Fibroblast of villous mesenchyme (primary cell): ENCODE measurements at places on chromosomes 5 and 9. TPM values are rescaled to one million over a fixed set of nuclear protein-coding genes. Genes with fewer than 3 reads are reported as not detected.

The DMRTA1 gene
- 0.32 and 0.86 TPM in 2 replicates for total RNA-seq

The EQTN gene
- total RNA-seq, result not detected in 2 replicates

GRCh38 chr5:909086-909485 is 16.4 kb downstream of the TRIP13 start:
- DNase-seq, result no peak

The WDR70 gene
- 23.5 and 29.4 TPM in 2 replicates for total RNA-seq

- DNase-seq, result no peak
Observed at GRCh38 chr5:170591054-170591453, 87.2 kb downstream of the KCNIP1 start.

The PDCD1LG2 gene
- total RNA-seq, result 31.6 and 59.6 TPM in 2 replicates

- DNase-seq, result peak; percentile 1
Observed at GRCh38 chr5:42518595-42519221, 95.5 kb downstream of the GHR start.

DNA sequence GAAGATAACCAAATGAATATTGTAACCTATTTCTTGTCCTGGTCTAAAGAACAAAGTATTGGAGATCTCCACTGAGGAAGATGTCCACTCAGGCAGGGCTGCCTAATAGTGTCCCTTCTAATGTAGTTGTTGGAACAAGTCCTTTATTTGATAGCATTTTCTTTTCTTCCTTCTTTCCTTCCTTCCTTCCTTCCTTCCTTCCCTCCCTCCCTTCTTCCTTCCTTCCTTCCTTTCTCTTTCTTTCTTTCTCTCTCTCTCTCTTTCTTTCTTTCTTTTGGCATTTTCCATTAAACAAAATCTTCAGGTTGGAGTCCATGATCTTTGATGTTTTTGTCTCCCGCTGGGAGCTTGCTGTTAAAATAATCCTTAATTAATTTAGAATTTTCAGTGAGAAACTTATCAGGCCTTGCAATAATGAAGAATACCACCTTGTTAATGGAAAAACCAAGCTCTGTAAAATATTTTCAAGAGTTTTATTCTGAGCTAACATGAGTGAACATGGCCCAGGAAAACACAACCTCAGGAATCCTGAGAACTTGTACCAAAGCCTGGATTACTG is 43.5 kb upstream of the TENT2 start:
- no peak for DNase-seq

- DNase-seq, result no peak
Observed at GRCh38 chr5:66472010-66472409, 124.2 kb upstream of the MAST4 start.
